T-helper 17 cell (primary cell): ENCODE measurements at places on chromosomes 6 and 20. TPM values are rescaled to one million over a fixed set of nuclear protein-coding genes. Genes with fewer than 3 reads are reported as not detected.

- no peak for DNase-seq
Measured at GRCh38 chr6:121441477-121441876, 6.0 kb downstream of the GJA1 start.

- no peak for DNase-seq
Measured at GRCh38 chr6:167699141-167699931, 127.4 kb upstream of the AFDN start.

- DNase-seq = no peak
Measured at GRCh38 chr6:90610301-90610750, 23.5 kb upstream of the MAP3K7 start.

- no peak for DNase-seq
Measured at GRCh38 chr20:8774412-8774811, 294.5 kb upstream of the PLCB4 start.

DNA sequence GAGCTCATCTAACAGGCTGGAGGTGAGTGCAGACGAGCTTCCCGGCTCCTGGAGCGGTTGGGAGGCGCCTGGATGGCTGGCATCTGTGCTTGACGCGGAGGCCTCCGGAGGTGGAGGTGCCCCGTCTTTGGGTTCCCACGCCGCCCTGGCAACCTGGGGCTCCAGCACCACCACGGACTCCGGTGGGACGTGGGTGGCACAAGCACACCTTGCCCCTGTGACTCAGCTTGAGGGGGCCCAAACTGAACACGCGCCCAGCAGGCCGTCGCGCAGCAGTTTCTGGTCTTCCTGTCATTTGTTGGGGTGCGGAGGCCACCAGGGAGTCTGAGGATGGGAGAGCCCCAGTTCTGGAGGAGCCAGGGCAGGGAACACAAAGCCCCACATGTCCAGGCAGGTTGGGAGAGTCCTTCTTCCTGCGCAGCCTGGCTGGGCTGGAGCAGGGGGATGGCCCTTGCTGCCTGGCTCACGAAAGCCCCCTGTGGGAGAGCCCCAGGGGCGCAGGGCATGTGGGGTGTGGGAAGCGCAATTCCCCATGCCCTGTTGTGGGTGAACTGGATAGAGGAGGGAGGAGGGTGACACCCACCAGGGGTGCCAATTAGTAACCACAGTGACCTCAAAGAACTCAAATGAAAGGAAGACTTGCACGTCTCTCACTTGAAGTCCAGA, 1378.6 kb upstream of the DEFB115 start:
- DNase-seq = no peak

GRCh38 chr20:49976542-49976941, 6.2 kb upstream of the SNAI1 start:
- no peak for DNase-seq

GRCh38 chr6:101429270-101429669, 35.8 kb downstream of the GRIK2 start:
- DNase-seq = no peak

GRCh38 chr20:20593447-20594170, 118.8 kb downstream of the RALGAPA2 start:
- DNase-seq = no peak

DNA sequence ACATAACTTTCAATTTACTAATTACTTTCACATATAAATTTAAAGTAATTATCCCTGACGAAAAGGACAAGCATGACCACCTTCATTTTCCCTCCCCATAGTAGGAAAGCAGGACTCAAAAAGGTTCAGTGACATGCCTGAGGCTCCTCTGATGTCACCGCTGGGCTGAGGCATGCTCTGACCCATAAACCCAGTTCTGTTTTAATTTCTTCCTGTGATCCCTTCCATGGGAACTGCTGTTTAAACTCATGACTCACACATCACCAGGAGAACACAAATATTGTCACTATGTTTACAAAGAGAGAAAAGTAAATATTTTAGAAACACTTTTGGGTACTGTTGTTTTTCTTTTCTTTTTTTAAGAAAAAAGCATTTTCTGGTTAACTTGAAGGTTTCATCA, 38.0 kb upstream of the NR2E1 start:
- DNase-seq = no peak

GRCh38 chr6:129102741-129103140, 219.8 kb downstream of the LAMA2 start:
- DNase-seq = no peak

- DNase-seq = no peak
Measured at GRCh38 chr6:132405143-132405915, 4.1 kb upstream of the MOXD1 start.

DNA sequence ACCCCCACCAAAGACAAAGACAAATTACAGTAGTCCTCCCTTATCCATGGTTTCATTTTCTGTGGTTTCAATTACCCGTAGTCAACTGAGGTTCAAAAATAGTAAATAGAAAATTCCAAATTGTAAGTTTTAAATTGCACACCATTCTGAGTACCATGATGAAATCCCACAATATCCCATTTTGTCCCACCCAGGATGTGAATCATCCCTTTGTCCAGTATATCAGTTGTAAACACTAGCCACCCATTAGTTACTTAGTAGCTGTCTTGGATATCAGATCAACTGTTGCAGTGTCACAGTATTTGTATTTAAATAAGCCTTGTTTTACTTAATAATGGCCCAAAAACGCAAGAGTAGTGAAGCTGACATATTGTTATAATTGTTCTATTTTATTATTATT, 364.0 kb upstream of the ARID1B start:
- DNase-seq = no peak

- DNase-seq = no peak
Measured at GRCh38 chr6:157232161-157232895, 91.0 kb downstream of the TMEM242 start.

- DNase-seq = no peak
Measured at GRCh38 chr6:55826941-55827340, 48.4 kb downstream of the BMP5 start.

CCN2 gene
- total RNA-seq = 0.20 TPM

GRM1 gene
- not detected for total RNA-seq

HTR1E gene
- not detected for total RNA-seq

ABHD12 gene
- 12.5 TPM for total RNA-seq

PXDC1 gene
- 0.72 TPM for total RNA-seq

KIF25 gene
- not detected for total RNA-seq
